H7 (cell line): ENCODE measurements at places on chromosomes 13 and 19. TPM values are rescaled to one million over a fixed set of nuclear protein-coding genes. Genes with fewer than 3 reads are reported as not detected.

DNA sequence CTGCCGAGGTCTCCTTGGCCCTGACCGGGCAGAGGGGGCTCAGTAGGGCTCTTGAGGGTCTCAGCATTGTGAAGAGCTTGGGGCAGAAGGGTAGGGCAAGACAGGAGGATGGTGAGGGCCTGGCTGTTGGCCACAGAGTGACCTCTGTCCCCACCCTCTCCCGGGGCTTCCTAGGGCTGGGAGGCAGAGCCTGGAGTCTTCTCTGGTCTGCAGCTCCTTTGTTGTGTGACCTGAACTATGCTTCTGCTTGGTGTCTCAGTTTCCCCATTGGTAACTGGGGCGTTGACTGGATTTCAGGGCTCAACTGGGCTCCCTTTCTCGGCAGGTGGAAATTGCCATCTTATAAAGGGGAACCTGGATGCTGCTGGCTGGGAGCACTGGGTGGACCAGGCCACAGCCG lies 30.1 kb upstream of the PEPD start:
- no peak for DNase-seq

DNA sequence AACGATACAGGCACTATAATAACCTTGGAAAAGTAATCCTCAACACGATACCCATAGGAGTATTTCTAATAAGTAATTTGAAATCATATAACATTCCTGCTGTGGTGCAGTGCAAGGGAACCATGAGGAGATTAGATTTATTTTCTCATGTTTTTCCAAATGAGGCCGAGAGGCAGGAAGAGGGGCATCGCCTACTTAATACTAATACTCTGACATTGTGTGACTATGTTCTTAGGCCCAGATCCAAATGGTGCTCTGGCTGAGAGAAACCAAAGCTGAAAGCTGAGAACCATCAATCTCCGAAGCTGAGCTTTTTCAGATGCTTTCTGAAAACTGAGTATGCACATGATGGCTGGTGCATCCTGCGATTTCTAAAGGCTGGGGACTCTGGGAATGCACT lies 248.0 kb upstream of the MAB21L1 start:
- no peak for DNase-seq

DNA sequence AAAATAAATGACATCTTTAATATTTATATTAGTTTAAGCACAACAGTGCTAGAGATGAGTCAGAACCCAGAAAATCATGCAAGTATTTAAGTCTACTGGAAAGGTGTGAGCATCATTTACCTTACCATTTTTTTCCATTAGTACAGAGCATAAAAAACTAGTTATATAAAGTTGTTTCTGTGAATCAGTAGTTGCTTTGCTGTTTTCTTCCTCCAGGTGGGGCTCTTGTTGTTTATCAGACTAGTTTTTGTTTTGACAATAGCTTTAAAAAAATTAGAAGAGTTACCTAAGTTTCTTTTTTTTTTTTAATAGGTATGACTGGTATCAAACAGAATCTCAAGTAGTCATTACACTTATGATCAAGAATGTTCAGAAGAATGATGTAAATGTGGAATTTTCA lies 12.7 kb downstream of the SUGT1 start:
- peak; percentile 28 for DNase-seq

The RDH8 gene
- total RNA-seq, result not detected in 2 replicates

The LHB gene
- total RNA-seq, result not detected in 2 replicates

DNA sequence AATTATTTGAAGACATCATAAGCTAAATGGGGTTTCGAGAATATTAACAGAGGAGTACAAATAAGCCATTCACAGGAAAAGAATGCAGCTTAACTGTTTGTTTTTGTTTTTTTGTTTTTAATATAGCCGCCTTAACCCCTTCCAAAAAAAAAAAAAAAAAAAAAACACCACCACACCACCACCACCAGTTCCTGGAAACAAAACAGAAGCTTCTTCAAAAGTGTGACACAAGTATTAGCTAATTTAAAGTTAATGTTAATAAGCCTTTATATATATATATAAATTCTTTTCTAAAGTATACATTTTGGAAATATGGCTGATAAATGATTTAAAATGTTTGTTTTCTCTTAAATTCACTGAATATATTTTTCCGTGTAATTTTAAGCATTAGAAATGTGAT lies 1.4 kb downstream of the RAP2A start:
- DNase-seq, result no peak

The DDX49 gene
- 44.7 and 63.1 TPM in 2 replicates for total RNA-seq

The LRCH1 gene
- total RNA-seq, result 3.2 and 6.2 TPM in 2 replicates

DNA sequence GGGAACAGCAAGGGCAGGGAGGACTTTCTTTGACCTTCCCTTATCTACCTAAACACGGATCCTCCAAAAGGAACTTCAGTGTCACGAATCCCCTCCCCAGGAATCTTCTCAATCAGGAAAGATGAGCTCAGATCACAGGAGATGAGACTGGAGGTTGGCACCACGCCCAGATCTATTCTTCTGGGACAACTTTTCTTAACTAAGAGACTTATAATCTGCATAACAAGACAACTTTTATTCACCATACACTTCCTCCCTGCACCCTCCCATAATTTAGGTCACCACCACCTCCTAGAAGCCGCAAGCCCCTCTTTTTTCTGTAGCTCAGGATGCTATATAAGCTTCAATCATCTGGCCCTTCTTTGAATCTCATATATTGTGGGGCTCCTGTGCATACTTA lies 19.2 kb upstream of the AKT2 start:
- DNase-seq, result no peak
